ENCODE measurements at places on chromosomes 3 and 15.

- DNase-seq: no peak
Observed at GRCh38 chr15:77853008-77853328, 220.3 kb upstream of the LINGO1 start.

- DNase-seq: no peak
Observed at GRCh38 chr3:138560501-138560900, 33.6 kb downstream of the CEP70 start.

GRCh38 chr15:80309769-80310384 lies 57.9 kb upstream of the CTXND1 start:
- DNase-seq: no peak

DNA sequence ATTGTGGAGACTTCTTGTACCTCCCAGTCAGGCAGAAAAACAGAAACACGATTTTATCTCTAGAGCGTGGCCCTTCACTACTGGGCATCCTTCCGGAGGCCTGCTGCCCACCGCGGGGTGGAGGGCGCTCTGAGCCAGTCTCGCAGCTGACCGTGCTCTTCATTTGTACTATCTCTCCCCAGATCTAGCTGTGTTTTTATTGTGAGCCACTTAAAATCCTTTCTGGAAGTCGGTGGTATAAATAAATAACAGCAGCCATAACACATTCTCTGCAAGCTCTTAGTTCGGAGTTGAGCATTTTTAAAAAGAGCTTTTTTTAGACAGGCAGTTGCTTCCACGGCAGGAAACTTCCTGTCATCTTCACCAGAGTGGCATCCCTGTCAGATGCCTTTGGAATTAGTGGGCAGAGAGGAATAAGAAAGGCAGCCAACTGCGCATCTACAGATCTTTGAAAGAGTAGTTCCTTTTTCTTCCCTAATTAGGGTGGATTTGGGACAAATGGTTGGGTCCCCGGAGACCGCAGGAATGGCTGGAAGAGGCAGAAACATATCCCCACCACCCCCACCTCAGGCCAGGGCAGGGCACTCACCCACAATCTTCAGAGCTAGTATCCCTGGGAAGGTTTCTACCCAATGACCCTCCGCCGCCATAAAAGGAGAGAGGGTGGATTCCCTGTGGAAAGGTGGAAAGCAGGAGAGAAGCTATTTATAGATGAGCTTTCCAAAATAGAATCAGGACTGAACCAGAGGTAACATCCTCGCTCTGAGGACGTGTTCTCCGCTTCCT lies 91.1 kb downstream of the TOP2B start:
- DNase-seq: no peak

GRCh38 chr3:30186741-30187219 lies 419.6 kb upstream of the TGFBR2 start:
- no peak for DNase-seq

- no peak for DNase-seq
Observed at GRCh38 chr3:122263974-122264588, 61.0 kb upstream of the CSTA start.

- DNase-seq: no peak
Observed at GRCh38 chr15:57665939-57666338, 40.6 kb upstream of the POLR2M start.

GRCh38 chr15:94305133-94305532 lies 73.8 kb downstream of the MCTP2 start:
- DNase-seq: no peak

DNA sequence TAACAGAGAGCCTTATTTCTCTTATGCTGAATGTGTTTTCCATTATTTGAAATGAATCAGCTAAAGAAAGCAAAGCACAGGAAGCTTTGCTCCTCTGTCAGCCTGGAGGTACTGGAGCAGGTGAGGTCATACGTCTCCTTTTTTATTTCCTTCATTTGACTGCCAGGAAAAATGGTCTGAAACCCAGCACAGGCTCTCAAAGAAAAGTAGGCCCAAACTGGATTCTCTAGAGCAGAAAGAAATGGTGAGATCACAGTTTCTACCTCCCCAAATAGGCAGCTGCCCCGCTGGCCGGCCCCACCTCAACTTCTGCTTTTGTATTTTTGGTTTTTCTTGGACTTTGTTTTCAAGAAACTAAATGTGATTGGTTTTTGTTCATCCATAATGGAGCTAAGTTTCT lies 95.1 kb downstream of the RPL39L start:
- no peak for DNase-seq

DNA sequence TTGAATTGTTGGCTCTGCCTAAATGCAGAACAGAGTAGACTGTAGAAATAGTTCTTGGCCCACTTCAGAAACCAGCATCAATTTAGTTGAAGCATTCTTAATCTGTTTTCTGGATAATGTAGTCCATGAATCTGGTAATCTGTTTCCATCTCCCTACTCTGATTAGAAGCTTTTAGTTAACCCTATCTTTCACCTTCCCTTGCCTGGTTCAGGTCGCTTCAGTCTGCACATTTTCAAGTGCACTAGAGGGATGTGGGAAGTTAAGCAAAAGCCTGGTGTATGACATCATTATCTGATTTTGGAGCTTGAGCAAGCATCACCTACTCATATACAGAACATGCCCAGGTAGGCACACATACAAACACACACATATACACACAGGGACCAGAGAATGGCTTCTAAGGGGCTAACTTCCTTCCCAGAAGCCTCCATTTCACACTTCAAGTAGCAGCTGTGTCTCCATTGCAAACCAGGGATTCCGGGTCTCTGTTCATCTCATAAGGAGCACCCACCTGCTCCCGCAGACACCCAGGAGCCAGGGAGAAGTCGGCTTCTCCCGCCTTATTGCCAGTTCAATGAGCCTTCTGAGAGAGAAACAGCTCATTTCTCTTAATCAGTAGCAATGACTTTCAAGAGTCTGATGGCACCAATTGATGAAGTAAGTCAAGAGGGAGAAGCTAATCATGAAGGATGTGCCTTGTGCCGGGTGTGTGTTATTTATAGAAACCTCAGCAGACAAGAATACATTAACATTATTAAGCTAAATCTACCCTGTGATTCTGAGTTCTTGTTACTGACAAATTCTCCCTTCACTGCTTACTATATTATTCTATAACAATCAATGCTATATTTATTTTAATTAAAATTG lies 347.9 kb upstream of the STAC start:
- DNase-seq: no peak

GRCh38 chr15:70033529-70034140 lies 64.1 kb downstream of the TLE3 start:
- DNase-seq: peak; percentile 76

- no peak for DNase-seq
Observed at GRCh38 chr3:138303474-138303873, 26.2 kb downstream of the NME9 start.

DNA sequence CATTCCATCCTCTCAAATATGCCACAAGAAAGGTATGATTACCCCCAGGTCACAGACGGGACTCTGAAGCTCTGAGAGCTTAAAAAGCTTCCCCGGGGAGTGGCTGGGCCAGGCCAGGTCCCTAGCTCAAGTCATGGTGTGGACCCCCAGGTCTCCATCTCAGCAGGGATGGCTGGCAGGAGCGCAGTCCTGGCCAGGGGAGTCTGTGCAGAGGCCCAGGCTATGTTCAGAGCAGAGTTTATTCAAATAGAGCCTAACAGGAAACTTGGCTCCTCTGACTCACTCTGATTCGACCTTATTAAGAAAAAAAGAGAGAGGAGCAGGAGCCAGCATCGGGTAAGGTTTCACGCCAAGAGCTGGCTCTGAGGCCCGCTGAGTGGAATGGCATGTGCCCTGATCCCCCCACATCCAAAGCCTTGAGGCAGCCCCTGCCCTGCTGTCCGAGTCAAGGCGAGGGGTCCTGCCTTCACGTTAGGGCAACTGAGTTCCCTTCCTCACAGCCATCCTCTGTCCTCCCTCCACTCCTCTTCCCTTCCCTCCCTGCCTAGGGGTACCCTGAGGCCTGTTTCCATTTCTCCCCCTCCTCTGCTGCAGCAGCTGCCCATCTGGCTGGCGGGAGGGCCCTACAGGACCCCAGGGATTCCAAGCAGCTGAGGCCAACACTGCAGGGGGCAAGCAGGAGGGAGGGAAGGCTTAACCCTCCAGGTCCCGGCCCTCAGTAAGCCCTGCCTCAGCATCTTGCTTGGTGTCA lies 1.9 kb upstream of the LOXL1 start:
- DNase-seq: peak; percentile 2

GRCh38 chr3:129343643-129344360 lies 65.1 kb downstream of the HMCES start:
- no peak for DNase-seq

DNA sequence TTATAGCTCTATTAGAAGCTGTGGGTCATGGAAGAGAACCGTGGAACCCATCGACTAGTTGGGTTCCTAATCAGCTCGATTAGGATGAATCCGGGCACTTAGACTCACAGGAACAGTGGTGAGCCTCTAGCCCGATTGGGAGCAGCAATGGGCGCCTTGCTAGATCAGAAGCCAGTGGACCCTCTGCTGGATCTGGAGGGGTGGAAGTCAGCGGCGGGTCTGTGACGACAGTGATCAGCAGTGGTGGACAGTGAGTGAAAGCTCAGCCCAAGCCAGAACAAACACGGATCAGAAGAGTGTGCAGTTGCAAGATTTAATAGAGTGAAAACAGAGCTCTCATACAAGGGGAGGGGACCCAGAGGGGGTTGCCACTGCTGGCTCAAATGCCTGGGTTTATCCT lies 1170.2 kb downstream of the OTOL1 start:
- DNase-seq: no peak

GRCh38 chr3:183385698-183386613 lies 42.5 kb downstream of the MCF2L2 start:
- peak; percentile 56 for DNase-seq

- no peak for DNase-seq
Observed at GRCh38 chr3:46228260-46229242, 13.7 kb upstream of the CCR3 start.

DNA sequence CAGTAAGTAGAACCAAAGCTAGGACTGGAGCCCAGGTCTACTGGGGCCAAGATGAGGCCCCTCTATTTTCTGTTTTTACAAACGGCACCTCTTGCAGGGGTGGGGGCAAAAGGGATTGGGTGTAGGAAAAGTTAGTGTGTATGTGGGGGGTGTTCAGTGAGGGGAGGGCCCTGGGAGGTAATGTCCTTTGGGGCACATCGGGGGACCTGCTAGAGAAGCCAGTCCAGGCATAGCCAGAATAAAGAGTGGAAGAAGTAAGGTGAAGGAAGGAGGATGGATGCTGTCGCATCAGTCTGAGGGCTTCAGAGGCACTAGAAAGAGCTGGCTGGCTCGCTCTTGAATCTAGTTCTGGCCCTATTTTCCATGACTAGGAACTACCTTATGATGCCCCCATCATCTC lies 2.6 kb downstream of the PLCD1 start:
- no peak for DNase-seq

- no peak for DNase-seq
Observed at GRCh38 chr15:58546635-58547627, 115.1 kb downstream of the LIPC start.

GRCh38 chr3:126432361-126433104 lies 37.8 kb downstream of the CFAP100 start:
- no peak for DNase-seq

- DNase-seq: no peak
Observed at GRCh38 chr15:39752991-39753390, 29.6 kb downstream of the FSIP1 start.

DNA sequence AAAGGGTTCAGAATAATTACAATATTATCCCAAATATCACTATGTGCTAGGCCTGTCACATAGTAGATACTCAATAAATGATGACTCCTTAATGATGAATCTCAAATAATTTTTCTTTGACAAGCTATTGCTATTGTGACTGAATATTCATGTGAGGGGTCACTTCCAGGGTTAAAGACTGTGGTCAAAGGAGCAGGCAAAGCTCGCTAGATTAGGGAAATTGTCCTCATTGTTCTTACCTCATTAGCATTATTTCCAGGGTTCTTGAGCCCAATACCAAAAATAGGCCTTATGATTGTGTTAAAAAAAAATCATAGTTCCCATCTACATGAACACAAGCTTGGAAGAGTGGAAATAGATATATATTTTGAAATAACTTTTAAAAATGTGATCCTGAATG lies 252.2 kb downstream of the GAP43 start:
- DNase-seq: no peak

- peak; percentile 65 for DNase-seq
Observed at GRCh38 chr3:119145500-119146167, at the start of gene TEX55. Gene TEX55, plus strand, starts transcription at chr3:119146165. Its CDS starts 25 bp downstream, at chr3:119146190.

DNA sequence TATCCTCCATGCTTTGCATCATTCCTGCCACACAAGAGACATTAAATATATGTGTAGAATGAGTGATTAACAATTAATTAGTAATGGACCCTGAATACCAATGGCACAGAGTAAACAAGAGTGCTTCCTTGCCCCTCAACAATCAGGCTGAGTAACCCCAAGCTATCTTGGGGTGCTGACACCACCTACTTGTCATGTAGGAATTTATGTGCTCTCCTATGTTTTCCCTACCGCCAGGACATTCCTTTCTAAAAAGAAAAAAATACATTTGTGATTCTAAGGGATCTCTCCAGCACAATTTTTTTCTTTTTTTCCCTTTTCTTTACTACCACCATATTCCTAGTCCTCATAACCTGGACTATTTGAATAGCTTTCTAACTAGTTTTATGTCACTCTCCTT lies 449.1 kb downstream of the MFSD1 start:
- no peak for DNase-seq

- DNase-seq: no peak
Observed at GRCh38 chr15:49901996-49902684, 216.9 kb downstream of the ATP8B4 start.

Data from NCI-H2227 treated with DMSO at 0.1 percent for 48 hours (cell line).